ENCODE measurements at places on chromosomes 13 and 19. TPM values are rescaled to one million over a fixed set of nuclear protein-coding genes. Genes with fewer than 3 reads are reported as not detected.

CDX2 gene
- total RNA-seq, result 391 TPM

SRRM5 gene
- total RNA-seq, result 0.57 TPM

SLC25A41 gene
- total RNA-seq, result 1.8 TPM

FREM2 gene
- 1.1 TPM for total RNA-seq

NPAS1 gene
- total RNA-seq, result 0.64 TPM

CYP4F2 gene
- total RNA-seq, result 3.9 TPM

TDRD12 gene
- total RNA-seq, result 0.37 TPM

PTGER1 gene
- total RNA-seq, result 0.72 TPM

PSG6 gene
- not detected for total RNA-seq

STOML3 gene
- not detected for total RNA-seq

PSG11 gene
- not detected for total RNA-seq

CEACAM3 gene
- total RNA-seq, result 1.1 TPM

ZFP28 gene
- total RNA-seq, result 2.1 TPM

CCL25 gene
- total RNA-seq, result not detected

KLK14 gene
- not detected for total RNA-seq

DPY19L3 gene
- total RNA-seq, result 12.1 TPM

ADPRHL1 gene
- total RNA-seq, result 6.2 TPM

VAV1 gene
- total RNA-seq, result 5.7 TPM

PRR22 gene
- total RNA-seq, result 5.7 TPM

EBI3 gene
- total RNA-seq, result 0.56 TPM

LILRB1 gene
- 2.1 TPM for total RNA-seq

NLRP9 gene
- not detected for total RNA-seq

DCLK1 gene
- total RNA-seq, result 1.5 TPM

ZNF296 gene
- total RNA-seq, result 7.0 TPM

NKPD1 gene
- total RNA-seq, result 0.07 TPM

PDCD2L gene
- total RNA-seq, result 9.9 TPM

LRG1 gene
- total RNA-seq, result 26.0 TPM

IFI30 gene
- total RNA-seq, result 47.1 TPM
